ENCODE measurements at places on chromosomes 1 and 21.

DNA sequence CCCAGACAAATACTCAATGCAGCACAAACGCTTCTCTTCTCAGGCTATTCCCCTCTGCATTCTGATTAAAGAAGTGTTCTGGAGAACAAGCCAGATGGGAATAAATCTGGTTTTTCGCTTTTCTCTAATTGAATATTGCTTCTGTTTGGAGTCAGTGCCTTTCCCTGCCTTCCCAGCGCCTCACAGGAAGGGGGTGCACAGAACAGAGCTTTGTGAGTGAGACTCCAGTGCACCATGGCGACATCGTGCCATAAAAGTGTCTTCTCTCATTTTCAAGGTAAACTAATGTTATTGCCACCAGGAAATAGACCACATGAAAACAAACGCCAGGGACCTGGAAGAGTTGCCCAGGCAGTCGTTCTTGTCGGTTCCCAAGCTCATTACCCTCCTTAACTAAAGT is 43.6 kb upstream of the SLC45A1 start:
- DNase-seq, result no peak

GRCh38 chr1:21189906-21190500 is 13.3 kb upstream of the EIF4G3 start:
- DNase-seq, result no peak

DNA sequence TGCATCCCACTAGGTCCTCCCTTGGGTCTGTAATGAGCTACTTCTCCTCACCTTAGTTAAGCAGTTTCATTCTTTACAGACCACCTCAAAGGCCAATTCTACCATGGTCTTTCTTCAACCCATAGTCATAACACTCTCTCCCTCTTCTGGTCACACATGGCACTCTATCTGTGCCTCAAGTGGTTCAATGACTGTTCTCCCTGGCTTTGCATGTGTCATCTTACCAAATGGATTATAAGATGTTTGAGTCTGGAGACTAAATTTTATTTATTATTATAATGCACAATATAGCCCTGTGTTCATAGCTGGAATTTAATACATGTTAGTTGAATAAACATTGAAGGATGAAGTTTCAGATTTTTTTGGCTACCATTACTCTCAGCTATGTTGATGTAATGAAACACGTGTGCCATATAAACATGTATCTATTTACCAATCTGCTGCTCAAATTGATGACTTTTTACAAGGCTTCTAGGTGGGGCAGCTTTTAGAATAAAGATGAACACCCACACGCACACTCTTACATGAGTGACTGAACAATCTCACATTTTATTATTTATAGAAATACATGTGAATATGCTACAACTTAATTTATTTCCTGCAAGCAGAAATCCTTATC is 102.1 kb downstream of the RUNX1 start:
- no peak for DNase-seq

GRCh38 chr1:178962853-178963711 is 62.6 kb upstream of the FAM20B start:
- no peak for DNase-seq

GRCh38 chr1:156444407-156445001 is 56.1 kb downstream of the MEF2D start:
- no peak for DNase-seq

DNA sequence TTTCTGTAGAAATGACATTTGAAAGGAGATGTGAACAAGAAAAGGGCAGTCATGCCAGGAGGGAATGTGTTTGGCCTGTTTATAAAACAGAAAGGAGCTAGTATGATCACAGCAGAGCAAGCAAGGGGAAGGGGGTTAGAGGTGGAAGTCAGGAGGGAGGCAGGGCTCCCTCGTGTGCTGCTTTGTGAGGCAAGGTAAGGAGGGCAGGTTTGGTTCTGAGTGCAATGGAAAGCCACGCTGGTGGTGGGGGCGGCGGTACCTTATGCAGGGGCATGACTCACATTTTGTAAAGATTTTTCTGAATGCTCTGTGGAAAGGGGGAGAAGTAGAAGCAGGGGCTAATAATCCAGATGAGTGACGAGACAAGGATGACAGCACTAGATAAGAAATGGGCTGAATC is 197.5 kb upstream of the C8B start:
- DNase-seq, result no peak
